Activated CD4-positive, alpha-beta memory T cell treated with anti-CD3 and anti-CD28 coated beads, Interleukin-2, amount 10 ng/mL, durations not matched to agents 7 days and 5 days (primary cell): ENCODE measurements at places on chromosomes 1 and 21. TPM values are rescaled to one million over a fixed set of nuclear protein-coding genes. Genes with fewer than 3 reads are reported as not detected.

GRCh38 chr1:117758444-117759316 is 152.8 kb downstream of the TENT5C start:
- H3K4me3 ChIP-seq: peak overlapping the region; percentile 66
- peaks cover 17% of the 10 kb centered on the region for H3K4me1 ChIP-seq
- H3K27me3 ChIP-seq: peaks cover 13% of the 10 kb centered on the region
- no peak overlapping the region for H3K27ac ChIP-seq
- H3K36me3 ChIP-seq: no peaks in the 10 kb centered on the region

GRCh38 chr1:163076446-163076845 is 7.3 kb downstream of the RGS4 start:
- H3K36me3 ChIP-seq: no peaks in the 10 kb centered on the region
- H3K27ac ChIP-seq: no peak overlapping the region
- H3K27me3 ChIP-seq: peaks cover 9% of the 10 kb centered on the region
- H3K4me3 ChIP-seq: no peak overlapping the region

- no peak overlapping the region for H3K4me3 ChIP-seq
- H3K27ac ChIP-seq: no peak overlapping the region
- peaks cover 4% of the 10 kb centered on the region for H3K27me3 ChIP-seq
- DNase-seq: no peak
- no peaks in the 10 kb centered on the region for H3K36me3 ChIP-seq
- no peaks in the 10 kb centered on the region for H3K4me1 ChIP-seq
Observed at GRCh38 chr1:240190881-240191401, 99.3 kb downstream of the FMN2 start.

GRCh38 chr1:34851431-34852105 is 8.0 kb downstream of the SMIM12 start:
- DNase-seq: no peak
- peaks cover 11% of the 10 kb centered on the region for H3K4me1 ChIP-seq
- no peak overlapping the region for H3K4me3 ChIP-seq
- no peaks in the 10 kb centered on the region for H3K27me3 ChIP-seq
- no peak overlapping the region for H3K27ac ChIP-seq

DNA sequence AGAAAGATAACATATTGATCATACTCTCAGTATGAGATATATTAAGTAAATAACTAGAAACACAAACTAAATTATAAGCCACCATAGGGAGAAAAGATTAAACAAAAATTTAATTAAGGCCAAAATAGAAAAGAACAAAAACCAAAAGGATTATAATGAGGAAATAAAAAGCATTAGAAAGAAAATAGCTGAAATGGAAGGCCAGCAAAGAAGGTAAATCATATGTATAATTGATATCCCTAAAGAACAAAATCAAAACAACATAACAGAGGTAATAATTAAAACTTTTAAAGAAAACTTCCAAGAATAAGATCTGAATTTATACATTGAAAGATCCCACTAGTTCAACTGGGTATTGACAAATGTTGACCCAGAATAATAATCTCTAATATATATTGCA is 453.0 kb downstream of the LRRIQ3 start:
- DNase-seq: no peak
- H3K4me3 ChIP-seq: no peak overlapping the region
- no peaks in the 10 kb centered on the region for H3K27me3 ChIP-seq
- H3K36me3 ChIP-seq: no peaks in the 10 kb centered on the region

The TMEM51 gene
- total RNA-seq: not detected

The LCE3D gene
- total RNA-seq: not detected

DNA sequence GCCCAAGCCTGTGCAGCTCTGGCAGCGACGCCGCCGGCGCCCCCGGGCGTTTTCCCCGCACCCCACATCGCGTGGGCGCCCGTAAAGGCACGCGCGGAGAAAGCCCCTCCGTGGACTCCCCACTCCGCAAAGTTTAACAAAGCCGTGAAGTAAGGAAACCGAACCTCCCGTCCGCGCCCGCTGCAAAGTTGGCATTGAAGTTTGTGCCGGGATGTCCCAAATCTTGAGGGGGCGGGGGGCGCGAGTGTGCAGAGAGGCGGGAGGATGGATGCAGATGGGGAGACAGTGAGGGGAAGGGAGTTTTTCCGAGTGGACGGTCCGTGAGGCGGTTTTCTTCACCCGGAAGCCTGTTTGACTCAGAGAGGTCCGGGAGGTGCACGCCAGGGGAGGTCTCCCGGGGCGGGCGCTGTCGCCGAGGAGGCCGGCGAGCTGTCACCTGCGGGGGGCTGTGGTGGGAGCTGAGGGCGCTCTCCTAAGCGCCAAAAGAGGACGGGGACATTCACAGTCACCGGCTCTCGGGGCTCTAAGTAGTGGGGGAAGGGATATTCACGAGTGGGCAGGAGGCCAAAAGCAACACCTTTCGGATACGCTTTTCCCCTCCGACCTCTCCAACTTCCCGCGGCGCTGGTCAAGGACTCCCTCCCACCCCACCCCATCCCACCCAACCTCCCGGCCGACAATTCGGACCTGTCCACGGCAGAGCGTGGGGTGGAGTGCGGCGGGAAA is 1.3 kb downstream of the WLS start:
- H3K4me3 ChIP-seq: no peak overlapping the region
- H3K27ac ChIP-seq: no peak overlapping the region
- H3K36me3 ChIP-seq: no peaks in the 10 kb centered on the region
- H3K27me3 ChIP-seq: peaks cover 49% of the 10 kb centered on the region
- H3K4me1 ChIP-seq: peaks cover 8% of the 10 kb centered on the region

GRCh38 chr1:62312698-62313097 is 6.5 kb downstream of the KANK4 start:
- no peaks in the 10 kb centered on the region for H3K4me1 ChIP-seq
- peaks cover 16% of the 10 kb centered on the region for H3K27me3 ChIP-seq
- H3K4me3 ChIP-seq: no peak overlapping the region
- H3K27ac ChIP-seq: no peak overlapping the region
- DNase-seq: no peak

The RAB42 gene
- total RNA-seq: not detected

- H3K36me3 ChIP-seq: no peaks in the 10 kb centered on the region
- H3K4me1 ChIP-seq: peaks cover 4% of the 10 kb centered on the region
- H3K27ac ChIP-seq: no peak overlapping the region
Observed at GRCh38 chr1:212490276-212490675, 57.6 kb downstream of the NENF start.

- H3K27ac ChIP-seq: no peak overlapping the region
- H3K4me1 ChIP-seq: no peaks in the 10 kb centered on the region
- peaks cover 34% of the 10 kb centered on the region for H3K27me3 ChIP-seq
- no peak for DNase-seq
Observed at GRCh38 chr1:183424691-183425090, 6.5 kb upstream of the NMNAT2 start.

DNA sequence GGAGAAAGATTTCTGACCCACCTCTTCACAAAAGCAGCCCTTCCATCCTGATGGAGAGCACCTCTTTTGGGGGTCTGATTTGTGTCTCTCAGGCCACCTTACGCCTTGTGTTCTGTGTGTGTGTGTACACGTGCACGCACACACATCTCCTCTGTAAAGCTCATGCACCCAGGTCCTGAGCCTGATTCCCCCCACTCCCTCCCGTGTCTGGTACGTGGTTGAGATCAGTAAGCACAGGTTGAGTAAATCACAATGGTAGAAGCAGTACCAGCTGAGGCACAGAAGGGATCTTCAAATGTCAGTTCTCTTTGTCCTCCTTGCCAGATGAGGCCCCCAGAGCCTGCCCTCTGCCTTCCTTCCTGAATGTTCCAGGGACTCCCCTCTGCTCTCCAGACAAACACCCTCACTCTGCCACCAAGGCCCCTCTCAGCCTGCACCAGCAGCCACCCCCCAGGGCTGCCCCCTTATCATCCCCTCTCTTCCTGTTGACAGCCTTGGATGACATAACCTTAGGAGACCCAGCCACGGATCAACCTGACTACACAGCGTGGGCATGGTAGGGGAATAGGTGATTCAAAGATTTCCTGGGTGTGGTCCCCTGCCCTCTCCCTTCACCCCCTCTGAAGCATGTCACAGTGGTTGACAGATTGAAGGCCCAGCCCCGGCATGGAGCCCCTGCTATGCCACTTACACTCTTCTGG is 112.8 kb downstream of the HIVEP3 start:
- H3K27ac ChIP-seq: peak overlapping the region; percentile 86
- H3K4me3 ChIP-seq: peak overlapping the region; percentile 68
- H3K4me1 ChIP-seq: peaks cover 92% of the 10 kb centered on the region
- H3K36me3 ChIP-seq: peaks cover 10% of the 10 kb centered on the region
- peak; percentile 51 for DNase-seq

The FCRL4 gene
- total RNA-seq: not detected

DNA sequence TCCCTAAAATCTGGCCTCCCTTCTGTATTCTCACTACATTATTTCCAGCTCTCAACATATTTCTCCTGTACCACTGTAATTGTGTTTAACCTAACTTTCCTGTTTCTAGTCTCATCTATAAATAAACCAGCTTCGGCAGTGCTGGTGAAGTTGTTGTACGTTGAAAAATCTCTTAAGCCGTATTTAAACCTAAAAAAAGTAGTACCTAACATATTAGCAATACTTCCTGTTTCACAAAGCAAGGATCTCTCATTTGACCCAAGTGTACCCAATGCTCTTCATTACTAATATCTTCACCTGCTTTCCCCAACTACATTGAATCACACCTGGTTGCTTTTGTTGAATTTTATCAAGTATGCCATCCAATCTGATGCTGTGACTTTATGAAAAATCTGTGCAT is 42.2 kb upstream of the RGS21 start:
- no peaks in the 10 kb centered on the region for H3K36me3 ChIP-seq
- DNase-seq: no peak
- no peaks in the 10 kb centered on the region for H3K27me3 ChIP-seq
- no peak overlapping the region for H3K4me3 ChIP-seq
- no peaks in the 10 kb centered on the region for H3K4me1 ChIP-seq
- no peak overlapping the region for H3K27ac ChIP-seq

DNA sequence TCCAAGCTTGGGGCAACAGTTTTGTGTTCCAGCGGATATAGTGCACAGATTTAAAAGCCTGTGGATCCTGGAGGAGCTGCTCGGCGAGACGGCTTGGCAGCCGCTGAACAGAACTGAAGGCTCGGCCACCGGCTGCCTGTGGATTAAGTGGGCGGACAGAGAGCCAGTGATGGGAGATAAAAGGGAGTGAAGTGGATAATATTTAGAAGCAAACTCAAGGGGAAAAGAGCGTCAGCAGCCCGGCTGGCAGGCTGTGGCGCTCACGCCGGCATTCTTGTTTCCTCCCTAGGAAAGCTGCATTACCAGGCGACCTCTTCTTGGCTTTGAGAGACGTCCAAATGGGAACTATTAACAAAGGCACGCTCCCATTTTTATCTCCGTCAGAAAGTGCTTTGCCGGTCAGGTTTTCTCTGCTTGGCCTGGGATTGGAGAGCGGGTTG is 10.4 kb downstream of the TRABD2B start:
- H3K27ac ChIP-seq: no peak overlapping the region
- H3K27me3 ChIP-seq: peaks cover 45% of the 10 kb centered on the region

- H3K4me3 ChIP-seq: no peak overlapping the region
- peaks cover 12% of the 10 kb centered on the region for H3K4me1 ChIP-seq
- H3K27me3 ChIP-seq: no peaks in the 10 kb centered on the region
- DNase-seq: no peak
Observed at GRCh38 chr1:175216444-175216843, 23.9 kb upstream of the KIAA0040 start.
